ENCODE measurements at places on chromosomes 3 and 15. TPM values are rescaled to one million over a fixed set of nuclear protein-coding genes. Genes with fewer than 3 reads are reported as not detected.

Gene NRROS
- 6.4 TPM for total RNA-seq

GRCh38 chr3:188152660-188153436, 1.1 kb upstream of the LPP start:
- DNase-seq = peak; percentile 44

GRCh38 chr3:71061581-71061980, 521.9 kb downstream of the FOXP1 start:
- DNase-seq = no peak

- DNase-seq = no peak
Measured at GRCh38 chr3:59404851-59405250, 355.0 kb upstream of the CFAP20DC start.

Measured in mucosa of gallbladder (tissue), 1 donor.